GM12891 (cell line): ENCODE measurements at places on chromosomes 1 and 21.

GRCh38 chr1:119052267-119052666 is 64.1 kb upstream of the TBX15 start:
- no peak for DNase-seq

DNA sequence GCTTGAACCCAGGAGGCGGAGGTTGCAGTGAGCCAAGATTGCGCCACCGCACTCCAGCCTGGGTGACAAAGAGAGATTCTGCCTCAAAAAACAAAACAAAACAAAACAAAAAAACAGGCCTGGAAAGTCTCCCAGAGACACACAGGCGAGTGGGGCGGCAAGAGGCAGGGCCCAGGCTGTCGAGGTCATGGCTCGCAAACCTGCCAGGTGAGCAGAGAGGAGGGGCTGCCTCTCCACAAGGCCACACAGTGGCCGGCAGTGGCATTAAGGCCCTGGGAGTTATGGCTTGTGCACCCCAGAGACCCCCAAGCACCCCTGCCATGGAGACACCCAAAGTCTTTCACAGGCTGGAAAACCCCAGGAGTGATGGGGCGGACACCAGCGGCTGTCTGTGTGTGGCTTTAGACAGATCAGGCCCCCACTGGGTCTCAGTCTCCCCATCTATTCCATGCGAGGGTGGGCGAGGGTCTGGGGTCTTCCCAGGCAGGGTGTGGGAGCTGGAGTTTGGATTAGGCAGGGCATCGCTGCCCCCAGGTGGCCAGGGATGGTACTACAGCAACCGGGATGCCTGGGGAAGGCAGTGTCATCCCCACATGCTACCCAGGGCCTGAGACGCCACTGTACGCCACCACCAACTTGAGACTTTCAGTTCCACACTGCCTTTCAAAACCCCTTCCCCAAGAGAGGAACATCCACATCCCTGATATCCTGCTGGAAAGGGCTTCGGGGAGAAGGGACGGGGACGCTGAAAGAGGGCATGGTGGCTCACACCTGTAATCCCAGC is 7.3 kb upstream of the CTRC start:
- peak; percentile 91 for DNase-seq

GRCh38 chr1:160101037-160101716 is 2.8 kb upstream of the IGSF8 start:
- DNase-seq: peak; percentile 82

DNA sequence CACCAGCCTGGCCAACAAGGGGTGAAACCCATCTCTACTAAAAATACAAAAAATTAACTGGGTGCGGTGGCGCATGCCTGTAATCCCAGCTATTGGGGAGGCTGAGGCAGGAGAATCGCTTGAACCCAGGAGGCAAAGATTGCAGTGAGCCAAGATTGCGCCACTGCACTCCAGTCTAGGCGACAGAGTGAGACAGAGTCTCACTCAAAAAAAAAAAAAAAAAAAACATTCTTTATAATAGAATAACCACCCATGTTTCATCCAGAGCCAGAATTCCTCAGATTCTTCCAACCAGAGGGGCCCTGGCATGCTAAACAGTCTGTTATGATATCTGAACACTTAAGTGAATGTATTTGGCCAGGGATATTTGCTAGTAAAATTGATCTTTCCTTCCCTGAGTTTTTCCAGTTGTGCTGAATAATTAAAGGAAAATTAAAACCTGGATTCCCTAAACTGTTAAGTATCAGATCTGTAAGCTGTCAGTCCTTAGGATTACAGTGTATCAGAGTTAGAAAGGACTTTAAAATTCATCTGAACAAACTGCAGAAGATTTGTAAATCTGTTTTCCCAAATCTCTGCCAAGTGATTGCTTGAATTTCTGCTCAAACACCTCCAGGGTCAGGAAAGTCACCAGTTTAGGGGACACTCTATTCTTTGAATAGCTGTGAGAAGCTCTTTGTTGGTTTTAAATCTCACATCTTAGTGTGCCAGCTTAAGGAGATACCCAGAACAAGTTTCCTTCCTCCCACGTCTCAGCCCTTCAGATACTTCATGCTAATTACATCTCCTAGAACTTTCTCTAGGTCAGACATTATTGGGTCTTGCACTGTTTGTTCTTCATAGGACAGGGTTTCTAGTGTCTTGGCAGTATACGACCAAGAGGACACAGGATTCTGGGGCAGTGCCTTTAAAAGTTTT is 84.6 kb upstream of the BMP8A start:
- DNase-seq: no peak

DNA sequence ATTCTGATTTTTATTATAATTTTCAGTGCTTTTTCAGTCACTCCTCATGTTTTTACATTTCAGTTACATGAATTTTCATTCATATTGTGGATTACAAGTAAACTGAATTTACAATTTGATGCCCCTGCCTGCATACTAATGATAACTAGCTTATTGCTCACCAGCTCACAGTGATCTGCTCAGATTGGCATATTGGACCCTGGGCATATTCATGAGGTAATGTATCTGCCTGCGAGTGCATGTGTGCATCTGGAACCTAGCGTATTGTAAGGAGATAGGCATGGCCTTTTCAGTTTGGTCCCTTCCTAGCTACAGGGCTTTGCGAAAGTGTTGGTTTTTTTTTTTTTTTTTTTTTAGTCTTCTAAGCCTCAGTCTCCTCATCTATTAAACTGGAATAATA is 213.7 kb downstream of the SDCCAG8 start:
- no peak for DNase-seq
